ENCODE measurements at places on chromosomes 16 and 17. TPM values are rescaled to one million over a fixed set of nuclear protein-coding genes. Genes with fewer than 3 reads are reported as not detected.

Gene GRAP
- total RNA-seq, result 1.3 TPM

Gene FTSJ3
- 28.4 TPM for total RNA-seq

Gene TP53TG3F
- total RNA-seq, result not detected

Gene USP43
- not detected for total RNA-seq

Gene HOXB9
- not detected for total RNA-seq

Gene RHBDF1
- 37.0 TPM for total RNA-seq

Gene KRT40
- total RNA-seq, result not detected

Gene OR4D2
- not detected for total RNA-seq

Gene GDE1
- 47.1 TPM for total RNA-seq

Gene TBX6
- total RNA-seq, result 0.37 TPM

Gene VPS25
- 60.9 TPM for total RNA-seq

Gene CCL17
- not detected for total RNA-seq

Gene ABCA10
- 2.8 TPM for total RNA-seq
